T-cell (primary cell): ENCODE measurements at places on chromosomes 11 and 22. TPM values are rescaled to one million over a fixed set of nuclear protein-coding genes. Genes with fewer than 3 reads are reported as not detected.
A peak's percentile ranks its signal among the peaks of the same experiment; 100 is the strongest.

- no peak for DNase-seq
These were observed 23.1 kb upstream of the PAX6 start for GRCh38 chr11:31834237-31834636.

- DNase-seq: peak; percentile 75
These were observed 4.3 kb upstream of the BAIAP2L2 start for GRCh38 chr22:38114484-38115398.

DNA sequence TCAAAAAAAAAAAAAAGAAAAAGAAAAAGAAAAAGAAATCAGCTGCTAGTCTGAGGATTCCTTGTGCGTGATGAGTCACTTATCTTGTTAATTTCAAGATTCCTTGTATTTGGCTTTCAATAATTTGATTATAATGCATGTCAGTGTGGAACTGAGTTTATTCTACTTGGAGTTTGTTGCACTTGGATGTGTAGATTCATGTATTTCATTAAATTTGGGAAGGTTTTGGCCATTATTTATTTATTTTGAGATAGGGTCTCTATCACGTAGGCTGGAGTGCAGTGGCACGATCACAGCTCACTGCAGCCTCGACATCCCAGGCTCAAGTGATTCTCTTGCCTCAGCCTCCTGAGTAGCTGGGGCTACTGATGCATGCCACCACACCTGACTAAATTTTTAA, 14.8 kb downstream of the WBP2NL start:
- no peak for DNase-seq

DNA sequence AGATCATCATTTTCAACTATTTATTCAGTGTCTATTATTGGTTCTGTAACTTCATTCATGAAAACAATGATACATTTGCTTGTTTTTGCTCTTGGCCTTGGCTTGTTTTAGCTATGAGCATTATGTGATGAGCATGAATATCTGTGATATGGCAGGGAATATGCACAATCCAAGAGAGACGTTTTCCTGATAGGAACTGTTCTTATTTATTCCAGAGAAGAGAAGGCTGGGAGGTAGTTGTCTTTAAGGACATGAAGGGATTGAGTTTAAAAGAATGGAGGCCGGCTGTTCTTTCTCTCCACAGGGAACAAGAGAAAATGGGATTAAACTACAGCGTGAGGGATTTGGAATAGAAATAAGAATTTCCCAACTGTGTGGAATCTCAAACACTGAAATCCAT, 30.3 kb downstream of the BLID start:
- DNase-seq: no peak

GRCh38 chr11:6559369-6559768, 44.0 kb downstream of the RRP8 start:
- DNase-seq: no peak

DNA sequence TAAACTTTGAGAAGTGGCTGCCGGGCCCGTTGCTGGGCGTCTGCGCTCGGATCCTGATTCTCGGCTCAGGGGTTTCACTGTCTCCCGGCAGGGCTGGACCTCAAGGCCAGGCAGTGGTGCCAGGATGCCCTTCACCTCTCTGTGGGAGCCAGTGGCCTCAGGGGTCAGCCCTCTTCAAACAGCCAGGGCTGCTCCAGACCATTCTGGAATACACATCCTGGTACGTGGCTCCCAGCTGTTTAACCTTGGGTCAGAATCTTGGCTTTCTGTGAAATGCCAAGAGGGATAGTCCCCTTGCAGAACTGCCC, 70.5 kb downstream of the MPPED1 start:
- no peak for DNase-seq

Gene OTOG
- total RNA-seq: not detected

Gene ANO1
- total RNA-seq: not detected
